ENCODE measurements at places on chromosomes 1 and 21.

GRCh38 chr1:215661033-215661432 is 93.9 kb downstream of the KCTD3 start:
- no peak for DNase-seq

DNA sequence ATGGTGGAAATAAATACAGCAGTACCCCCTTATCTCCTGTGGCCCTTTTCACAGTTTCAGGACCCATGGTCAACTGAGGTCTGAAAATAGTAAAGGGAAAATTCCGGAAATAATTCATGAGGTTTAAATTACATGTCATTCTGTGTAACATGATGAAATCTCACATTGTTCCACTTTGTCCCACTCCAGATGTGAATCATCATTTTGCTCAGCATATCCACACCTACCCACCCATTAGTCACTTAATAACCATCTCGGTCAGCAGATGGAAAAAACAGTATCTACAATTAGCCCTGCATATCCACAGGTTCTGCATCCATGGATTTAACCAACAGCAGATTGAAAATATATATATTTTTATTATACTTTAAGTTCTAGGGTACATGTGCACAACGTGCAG is 86.9 kb upstream of the GORAB start:
- DNase-seq = peak; percentile 40

DNA sequence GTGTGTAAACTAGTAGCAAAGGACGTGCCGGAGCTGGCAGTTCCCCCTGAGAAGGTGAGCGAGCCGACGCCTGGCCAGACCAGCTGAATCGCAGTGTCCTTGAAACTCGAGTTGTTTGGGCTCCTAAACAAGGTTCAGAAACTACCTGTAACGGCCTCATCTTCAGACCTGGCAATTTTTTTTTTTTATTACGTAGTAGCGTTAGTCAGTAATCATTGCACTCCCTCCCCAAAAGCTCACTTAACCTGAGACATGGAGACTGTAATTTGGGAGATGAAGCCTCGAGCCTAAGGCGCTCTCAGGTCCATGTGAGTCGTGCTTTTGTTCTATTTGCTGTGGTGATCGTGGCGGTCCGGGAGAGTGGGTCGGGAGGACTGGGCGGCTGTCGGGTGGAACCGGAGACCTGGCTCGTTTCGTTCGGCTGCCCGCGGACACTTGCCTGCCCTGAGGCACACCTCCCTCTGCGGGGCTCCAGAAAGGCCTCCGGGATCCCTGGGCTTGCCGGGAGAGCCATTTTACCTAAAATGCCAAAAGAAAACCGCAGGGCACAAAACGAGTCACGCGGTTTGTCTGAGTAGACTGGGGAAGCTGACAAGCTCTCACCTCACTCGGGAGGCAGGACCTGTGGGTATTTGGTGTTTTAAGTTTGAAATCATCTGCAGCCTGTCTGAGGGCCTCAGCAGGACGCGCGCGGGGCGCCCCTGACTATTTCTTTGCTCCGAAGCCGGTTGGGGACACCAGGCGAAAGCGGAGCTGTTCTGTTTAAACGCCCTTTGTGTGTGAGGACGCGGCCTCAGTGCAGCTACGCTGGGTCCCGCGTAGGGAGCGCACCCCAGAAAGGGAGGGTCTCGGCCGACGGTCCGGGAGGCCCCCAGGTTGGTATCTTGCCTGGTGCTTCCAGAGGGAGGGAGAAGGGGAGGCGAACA is 722 bp downstream of the LHX8 start:
- DNase-seq = no peak

DNA sequence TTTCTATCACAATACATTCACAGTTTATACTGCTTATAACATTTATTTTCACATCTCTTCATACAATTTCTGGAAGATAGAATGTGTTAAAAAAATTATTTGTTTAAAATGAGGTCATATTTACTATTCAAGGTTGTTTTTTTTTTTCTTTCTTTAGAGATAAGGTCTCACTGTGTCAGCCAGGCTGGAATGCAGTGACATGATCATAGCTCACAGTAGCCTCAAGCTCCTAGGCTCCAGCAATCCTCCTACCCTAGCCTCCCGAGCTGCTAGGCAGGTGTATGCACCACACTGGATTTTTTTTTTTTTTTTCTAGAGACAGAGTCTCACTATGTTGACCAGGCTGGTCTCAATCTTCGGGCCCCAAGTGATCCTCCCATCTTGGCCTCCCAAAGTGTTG is 19.0 kb upstream of the RNF11 start:
- DNase-seq = no peak

DNA sequence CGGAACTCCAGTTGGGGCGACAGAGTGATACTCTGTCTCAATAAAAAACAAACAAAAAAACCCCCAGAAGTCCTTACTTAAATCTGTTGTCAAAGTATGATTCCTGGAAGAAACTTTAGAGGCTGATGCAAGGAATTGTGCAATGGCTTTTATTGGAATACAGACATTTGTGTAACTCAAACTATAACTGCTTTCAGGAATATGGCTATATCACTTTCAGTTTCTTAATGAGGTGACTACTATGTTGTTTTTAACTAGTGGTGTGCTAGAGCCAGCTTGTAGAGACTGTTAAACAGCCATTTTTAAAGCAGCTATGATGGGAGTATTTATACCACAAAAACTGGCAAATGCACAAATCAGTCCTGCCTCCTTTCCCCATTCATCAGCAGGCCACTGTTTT is 22.7 kb upstream of the DNAJC28 start:
- DNase-seq = peak; percentile 57

- DNase-seq = no peak
Observed at GRCh38 chr1:8416881-8417280, 99.0 kb downstream of the SLC45A1 start.

DNA sequence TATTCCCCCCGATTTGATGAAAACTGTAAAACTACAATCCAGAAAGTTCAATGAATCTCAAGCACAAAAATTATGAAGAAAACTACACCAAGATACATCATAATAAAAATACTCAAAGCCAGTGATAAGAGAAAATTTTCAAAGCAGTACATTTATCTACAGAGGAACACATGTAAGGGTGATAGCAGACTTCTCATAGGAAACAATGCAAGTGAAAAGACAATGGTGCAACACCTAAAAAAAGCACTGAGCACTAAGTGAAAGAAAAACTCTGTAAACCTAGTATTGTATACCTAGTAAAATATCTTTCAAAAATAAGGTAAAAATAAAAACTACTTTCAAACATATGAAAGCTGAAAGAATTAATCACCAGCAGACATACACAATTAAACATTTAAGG is 76.1 kb upstream of the IRF2BP2 start:
- DNase-seq = peak; percentile 26

- peak; percentile 69 for DNase-seq
Observed at GRCh38 chr1:187680823-187681222, 852.1 kb downstream of the PLA2G4A start.

DNA sequence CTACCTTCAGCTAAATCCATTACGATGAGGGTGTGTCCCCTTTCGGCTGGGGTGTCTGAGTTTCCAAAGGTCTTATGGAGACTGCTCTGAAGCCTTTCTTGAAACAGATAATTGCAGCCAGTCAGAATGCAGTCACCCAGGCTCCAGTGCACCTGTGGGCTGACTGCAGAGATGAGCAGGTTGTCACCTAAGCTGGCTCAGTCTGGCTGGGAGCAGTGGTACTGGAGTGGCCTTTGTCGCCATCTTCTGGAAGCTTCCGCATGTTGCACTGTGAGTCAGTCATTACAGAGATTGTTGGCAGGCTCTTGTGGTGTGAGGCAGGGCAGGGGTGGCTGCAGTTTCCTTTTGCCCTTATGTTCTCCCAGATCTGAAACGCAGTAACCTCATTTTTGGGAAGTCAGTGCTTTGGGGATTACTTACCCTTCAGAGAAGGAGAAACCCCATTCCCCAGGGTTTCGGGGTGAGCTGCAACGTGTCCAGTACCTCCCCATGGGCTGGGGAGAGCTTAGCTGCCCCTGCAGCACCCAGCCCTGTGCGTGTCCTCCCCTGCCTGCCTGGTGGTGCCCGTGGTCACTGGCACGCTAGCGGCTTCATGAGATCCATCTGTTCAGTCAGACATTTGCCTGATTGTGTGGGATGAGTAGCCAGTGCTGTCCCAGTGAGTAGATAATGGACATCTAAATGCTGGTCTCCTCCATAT is 48.0 kb downstream of the SMYD2 start:
- peak; percentile 68 for DNase-seq

- no peak for DNase-seq
Observed at GRCh38 chr1:156402331-156403020, 33.5 kb downstream of the RHBG start.

DNA sequence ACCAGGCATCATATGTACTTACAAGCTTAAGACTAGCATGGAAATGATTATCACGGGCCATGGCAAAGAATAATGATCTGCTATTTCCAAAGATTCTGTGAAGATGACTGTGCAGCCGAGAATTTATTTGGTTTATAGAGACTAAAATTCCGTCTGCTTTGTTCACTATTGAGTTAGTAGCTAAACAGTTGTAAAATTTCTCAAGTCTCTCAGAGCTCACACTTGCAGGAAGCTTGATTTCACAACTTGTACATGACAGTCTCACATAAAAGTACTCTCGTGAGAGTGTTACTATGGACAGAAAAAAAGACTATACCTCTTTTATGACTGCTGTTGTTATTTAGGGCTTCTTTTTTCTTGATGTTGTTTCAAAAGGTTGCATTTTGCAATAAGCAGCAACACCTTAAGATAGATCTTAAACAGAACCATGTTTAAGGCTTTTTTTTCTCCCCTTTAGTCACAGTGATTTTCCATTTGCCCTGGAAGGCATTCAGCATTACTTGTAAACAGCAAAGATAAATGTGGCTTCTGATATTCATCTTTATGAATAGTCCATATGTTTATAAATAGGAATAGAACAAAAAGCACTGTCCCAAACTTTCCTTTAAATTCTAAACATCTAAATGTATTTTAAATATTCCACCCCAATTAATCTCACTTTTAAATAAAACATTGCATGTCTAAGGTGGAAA is 24.8 kb downstream of the ST6GALNAC5 start:
- DNase-seq = peak; percentile 68

DNA sequence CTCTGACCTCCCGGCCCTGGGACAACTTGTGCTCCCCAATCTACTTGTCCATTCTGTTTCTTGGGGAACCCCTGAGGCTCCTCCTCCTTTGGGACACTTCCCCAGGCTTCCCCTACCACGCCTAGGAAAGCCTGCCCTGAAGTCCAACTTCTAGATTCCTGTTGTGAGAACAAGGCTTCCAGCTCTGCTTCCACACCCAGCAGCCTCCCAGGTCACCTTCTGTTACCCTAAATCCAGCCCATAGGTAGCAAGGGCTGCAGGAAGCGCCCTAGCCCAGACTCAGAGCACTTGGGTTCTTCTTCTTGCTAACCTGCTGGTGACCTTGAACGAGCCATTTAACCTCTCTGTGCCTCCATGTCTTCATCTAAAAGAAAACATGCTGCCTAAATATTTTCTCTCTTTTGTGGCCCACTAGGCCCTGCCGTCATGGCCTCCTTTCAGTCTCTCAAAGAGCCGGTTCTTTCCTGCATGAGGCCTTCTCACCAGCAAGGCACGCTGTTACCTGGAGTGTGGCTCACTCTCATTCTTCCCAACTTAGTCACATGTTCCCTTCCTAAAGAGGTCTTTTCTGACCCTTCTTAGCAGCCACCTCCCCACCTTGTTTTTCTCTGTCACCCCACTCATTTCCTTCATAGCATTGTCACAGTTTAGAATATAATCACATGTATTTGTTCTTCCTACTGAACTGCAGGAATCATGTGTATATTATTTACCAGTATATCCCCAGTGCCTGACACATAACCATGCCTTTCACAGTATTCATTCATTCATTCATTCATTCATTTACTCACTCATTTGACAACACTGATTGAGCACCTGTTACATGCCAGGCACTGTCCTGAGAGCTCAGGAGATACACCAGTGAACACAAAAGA is 1.4 kb downstream of the CAPN2 start:
- DNase-seq = peak; percentile 51

GRCh38 chr1:244815600-244816099 is 19.8 kb upstream of the COX20 start:
- no peak for DNase-seq

- DNase-seq = peak; percentile 56
Observed at GRCh38 chr1:236064674-236065508, at the start of gene NID1. NID1 (minus strand) TSS chr1:236065090; CDS start chr1:236065079, 11 bp downstream.

GRCh38 chr1:223521150-223521549 is 127.9 kb downstream of the CCDC185 start:
- no peak for DNase-seq

DNA sequence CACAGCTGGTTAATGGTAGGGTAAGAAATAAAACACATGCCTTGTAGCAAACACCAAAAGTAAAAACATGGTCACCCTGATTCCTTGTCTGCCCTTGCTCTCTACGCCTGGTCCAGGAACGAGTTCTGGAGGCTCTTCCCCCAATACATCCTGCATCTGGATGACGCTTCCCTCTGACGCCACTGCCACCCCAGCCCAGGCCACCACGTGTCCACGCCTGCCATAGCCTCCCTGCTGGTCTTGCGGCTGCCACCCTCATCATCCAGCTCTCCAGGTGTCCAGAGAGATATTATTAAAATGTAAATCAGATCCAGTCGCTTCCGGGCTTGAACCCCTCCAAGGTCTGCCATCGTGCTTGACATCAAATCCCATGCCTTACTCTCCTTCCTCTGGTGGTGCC is 39.3 kb downstream of the IGSF21 start:
- no peak for DNase-seq

- DNase-seq = no peak
Observed at GRCh38 chr1:176720838-176721237, 257.9 kb downstream of the PAPPA2 start.

DNA sequence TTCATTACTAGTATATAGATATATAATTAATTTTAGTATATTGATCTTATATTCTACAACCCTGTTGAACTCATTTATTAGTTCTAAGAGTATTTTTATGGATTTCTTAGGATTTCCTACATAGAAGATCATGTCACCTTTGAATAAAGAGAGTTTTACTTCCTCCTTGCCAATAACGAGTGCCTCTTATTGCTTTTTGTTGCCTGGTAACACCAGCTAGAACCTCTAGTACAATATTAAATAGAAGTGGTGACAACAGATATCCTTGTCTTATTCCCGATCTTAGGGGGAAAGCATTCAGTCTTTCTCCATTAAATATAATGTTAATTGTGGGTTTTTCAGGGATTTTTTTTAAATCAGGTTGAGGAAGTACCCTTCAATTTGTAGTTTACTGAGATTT is 40.8 kb downstream of the WNT2B start:
- DNase-seq = no peak

DNA sequence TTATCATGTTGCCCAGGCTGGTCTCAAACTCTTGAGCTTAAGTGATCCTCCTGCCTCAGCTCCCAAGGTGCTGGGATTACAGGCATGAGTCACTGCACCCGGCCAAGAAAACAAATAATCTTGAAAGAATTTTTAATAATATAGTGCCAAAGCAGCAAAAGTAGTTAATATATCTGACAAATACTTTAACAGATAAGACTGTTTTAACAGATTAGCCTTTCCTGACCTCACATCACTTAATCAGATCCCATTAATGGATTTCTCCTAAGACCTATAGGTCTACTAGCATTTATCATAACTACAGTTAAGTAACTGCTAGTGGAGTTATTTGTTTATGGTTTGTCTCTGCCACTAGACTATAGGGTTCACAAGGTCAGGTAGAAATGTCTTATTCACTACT is 61.1 kb upstream of the HP1BP3 start:
- DNase-seq = peak; percentile 80

Measured in amniotic epithelial cell (primary cell).